ENCODE measurements at places on chromosomes 7 and 10.

DNA sequence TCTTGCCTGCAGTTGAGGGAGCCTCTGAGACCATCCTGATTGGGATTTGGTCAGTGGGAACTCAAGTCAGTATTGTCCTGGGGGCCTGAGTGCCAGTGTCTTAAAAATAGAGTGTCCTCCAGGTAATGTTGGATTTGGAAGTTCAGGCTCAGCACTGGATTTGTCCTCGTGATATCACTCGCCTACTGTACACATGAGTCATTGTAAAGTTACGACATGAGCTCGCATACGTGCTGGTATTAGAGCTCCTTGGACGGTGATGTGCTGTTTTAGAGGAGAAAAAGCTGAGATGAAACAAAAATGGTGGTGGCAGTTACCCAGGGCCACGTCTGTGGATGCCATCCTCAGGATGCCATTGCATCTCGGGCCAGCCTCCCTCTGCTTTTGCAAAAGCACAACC, 78.2 kb downstream of the MGMT start:
- H3K36me3 ChIP-seq, result no peaks in the 10 kb centered on the region
- no peaks in the 10 kb centered on the region for H3K27me3 ChIP-seq
- DNase-seq, result no peak

DNA sequence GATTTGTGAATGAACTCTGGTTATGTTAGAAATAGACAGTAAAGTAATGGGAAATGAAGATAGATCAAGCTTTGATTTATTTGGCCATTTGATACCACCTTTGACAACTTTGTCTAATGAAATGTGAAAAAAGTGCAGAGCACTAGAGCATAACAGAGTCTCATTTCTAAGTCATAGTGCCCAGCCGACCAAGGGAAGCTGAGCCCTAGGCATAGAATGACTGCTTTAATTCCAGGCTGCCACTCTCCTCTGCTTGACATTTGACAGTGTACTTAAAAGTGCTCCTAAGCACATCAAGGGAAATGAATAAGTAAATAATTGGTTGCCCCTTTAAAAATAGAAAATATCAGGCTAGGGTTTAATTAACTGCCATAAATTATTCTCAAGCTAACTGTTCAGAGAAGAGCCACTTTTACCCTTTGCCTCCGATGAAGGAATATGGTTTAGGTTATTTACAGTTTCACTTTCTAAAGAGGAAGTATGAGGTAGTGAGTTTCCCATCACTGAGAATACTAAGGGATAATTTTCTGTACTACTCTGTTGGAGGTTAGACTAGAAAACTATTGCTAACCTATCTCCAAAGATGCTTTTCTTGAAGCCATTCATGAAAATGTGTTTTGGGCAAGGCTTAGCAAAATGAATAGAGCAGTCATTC, 591.6 kb downstream of the REEP3 start:
- no peaks in the 10 kb centered on the region for H3K4me1 ChIP-seq
- no peaks in the 10 kb centered on the region for H3K36me3 ChIP-seq
- H3K27ac ChIP-seq, result no peak overlapping the region
- no peak for DNase-seq
- H3K4me3 ChIP-seq, result no peak overlapping the region

GRCh38 chr7:12056381-12056780, 154.7 kb upstream of the TMEM106B start:
- DNase-seq, result no peak
- no peaks in the 10 kb centered on the region for H3K27me3 ChIP-seq

- peak overlapping the region; percentile 96 for H3K27ac ChIP-seq
- no peak overlapping the region for H3K4me3 ChIP-seq
- peaks cover 94% of the 10 kb centered on the region for H3K4me1 ChIP-seq
These were observed 11.4 kb downstream of the ATG9B start for GRCh38 chr7:151012911-151013347.

- no peak for DNase-seq
- H3K27me3 ChIP-seq, result no peaks in the 10 kb centered on the region
- no peaks in the 10 kb centered on the region for H3K4me1 ChIP-seq
- no peaks in the 10 kb centered on the region for H3K36me3 ChIP-seq
- no peak overlapping the region for H3K27ac ChIP-seq
- H3K4me3 ChIP-seq, result no peak overlapping the region
These were observed 35.5 kb downstream of the SEMA3C start for GRCh38 chr7:80883154-80884025.

GRCh38 chr7:29130096-29130495, 16.2 kb downstream of the CPVL start:
- H3K27me3 ChIP-seq, result no peaks in the 10 kb centered on the region
- H3K4me1 ChIP-seq, result no peaks in the 10 kb centered on the region
- no peak overlapping the region for H3K27ac ChIP-seq
- H3K36me3 ChIP-seq, result no peaks in the 10 kb centered on the region
- H3K4me3 ChIP-seq, result no peak overlapping the region
- no peak for DNase-seq

GRCh38 chr10:121371836-121372235, 226.4 kb downstream of the FGFR2 start:
- no peaks in the 10 kb centered on the region for H3K27me3 ChIP-seq
- no peak overlapping the region for H3K27ac ChIP-seq

DNA sequence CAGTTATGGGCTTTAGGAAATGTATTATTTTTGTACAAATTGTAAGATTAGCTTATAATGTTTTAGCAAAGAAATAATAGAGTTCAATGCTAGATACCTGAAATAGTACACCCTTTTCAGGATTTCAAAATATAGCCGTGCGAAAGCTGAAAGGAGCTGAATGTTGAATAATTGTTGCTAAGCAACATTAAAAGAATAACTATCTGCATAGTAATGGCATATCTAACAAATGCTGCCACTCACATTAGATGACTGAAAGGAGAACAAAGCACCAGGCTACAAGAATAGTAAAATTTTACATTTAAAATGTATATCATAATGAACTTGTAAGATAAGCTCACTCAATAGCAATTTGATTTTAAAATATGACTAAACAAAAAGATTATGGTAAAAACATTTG, 82.5 kb downstream of the SDHAF3 start:
- peaks cover 2% of the 10 kb centered on the region for H3K27me3 ChIP-seq
- H3K36me3 ChIP-seq, result no peaks in the 10 kb centered on the region
- H3K27ac ChIP-seq, result no peak overlapping the region
- no peak for DNase-seq
- no peaks in the 10 kb centered on the region for H3K4me1 ChIP-seq
- H3K4me3 ChIP-seq, result no peak overlapping the region

GRCh38 chr10:126459878-126460481, 71.7 kb upstream of the ADAM12 start:
- H3K27ac ChIP-seq, result no peak overlapping the region
- no peaks in the 10 kb centered on the region for H3K36me3 ChIP-seq
- no peak overlapping the region for H3K4me3 ChIP-seq
- no peak for DNase-seq
- H3K4me1 ChIP-seq, result no peaks in the 10 kb centered on the region
- no peaks in the 10 kb centered on the region for H3K27me3 ChIP-seq

DNA sequence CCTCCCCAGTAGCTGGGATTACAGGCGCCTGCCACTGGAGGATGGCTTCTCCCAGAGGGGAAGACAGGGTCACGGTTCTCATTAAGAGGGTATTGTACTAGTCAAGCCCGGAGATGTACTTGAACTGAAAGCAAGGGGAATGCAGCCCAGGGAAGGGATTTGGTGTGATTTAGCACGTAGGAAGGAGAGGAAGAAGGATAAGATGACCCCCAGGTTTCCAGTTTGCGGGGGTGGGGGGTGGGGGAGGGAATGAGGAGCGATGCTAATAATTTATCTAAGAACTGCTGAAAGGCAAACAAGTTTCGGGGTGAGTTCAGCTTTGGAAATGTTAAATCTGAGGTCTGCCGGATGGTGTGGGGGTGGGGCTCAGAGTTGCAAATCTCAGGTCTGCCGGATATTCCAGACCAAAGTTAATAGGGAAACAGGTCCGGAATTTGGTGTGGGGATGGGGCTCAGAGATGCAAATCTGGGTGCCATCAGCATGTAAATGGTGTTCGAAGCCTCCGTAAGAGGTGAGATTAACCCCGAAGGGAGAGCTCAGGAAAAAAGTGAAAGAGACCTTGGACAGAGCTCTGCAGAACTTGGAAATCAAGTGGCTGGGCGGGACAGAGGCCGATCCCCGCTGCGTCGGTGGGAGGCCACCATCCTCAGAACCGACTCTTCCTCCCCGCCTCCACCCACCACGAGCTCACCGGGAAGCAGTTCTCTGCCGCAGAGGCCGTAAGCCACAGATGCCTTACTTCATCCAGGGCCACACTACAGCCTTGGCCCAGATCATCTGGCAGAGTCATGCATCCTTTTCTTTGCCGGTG, 1.6 kb upstream of the SEPHS1 start:
- no peaks in the 10 kb centered on the region for H3K36me3 ChIP-seq
- H3K27me3 ChIP-seq, result no peaks in the 10 kb centered on the region
- DNase-seq, result peak; percentile 18
- H3K4me1 ChIP-seq, result peaks cover 59% of the 10 kb centered on the region
- H3K27ac ChIP-seq, result peak overlapping the region; percentile 74

DNA sequence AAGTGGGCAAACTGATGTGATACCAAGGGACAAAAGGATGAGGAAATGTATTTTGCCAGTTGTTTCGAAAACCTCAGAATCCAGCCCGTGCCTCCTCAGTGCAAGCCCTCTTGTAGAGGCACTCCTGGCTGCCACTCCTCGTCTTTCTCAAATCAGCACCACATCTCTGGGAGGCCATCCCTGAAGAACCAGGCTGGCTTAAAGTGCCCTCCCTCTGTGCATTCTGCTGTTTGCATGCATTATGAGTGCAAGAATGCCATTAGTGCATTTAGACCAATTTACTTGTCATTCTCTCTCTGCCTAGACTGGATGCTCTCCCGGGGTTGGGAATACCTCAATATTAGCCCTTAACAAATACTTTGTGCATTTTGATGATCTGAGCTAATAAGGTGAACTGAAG, 19.9 kb upstream of the FAM180A start:
- no peaks in the 10 kb centered on the region for H3K36me3 ChIP-seq
- DNase-seq, result no peak
- no peak overlapping the region for H3K27ac ChIP-seq
- H3K4me3 ChIP-seq, result no peak overlapping the region
- H3K4me1 ChIP-seq, result no peaks in the 10 kb centered on the region

- DNase-seq, result no peak
- H3K4me3 ChIP-seq, result no peak overlapping the region
- no peak overlapping the region for H3K27ac ChIP-seq
- H3K36me3 ChIP-seq, result no peaks in the 10 kb centered on the region
- no peaks in the 10 kb centered on the region for H3K27me3 ChIP-seq
These were observed 20.9 kb upstream of the DNAJB12 start for GRCh38 chr10:72375585-72375984.

DNA sequence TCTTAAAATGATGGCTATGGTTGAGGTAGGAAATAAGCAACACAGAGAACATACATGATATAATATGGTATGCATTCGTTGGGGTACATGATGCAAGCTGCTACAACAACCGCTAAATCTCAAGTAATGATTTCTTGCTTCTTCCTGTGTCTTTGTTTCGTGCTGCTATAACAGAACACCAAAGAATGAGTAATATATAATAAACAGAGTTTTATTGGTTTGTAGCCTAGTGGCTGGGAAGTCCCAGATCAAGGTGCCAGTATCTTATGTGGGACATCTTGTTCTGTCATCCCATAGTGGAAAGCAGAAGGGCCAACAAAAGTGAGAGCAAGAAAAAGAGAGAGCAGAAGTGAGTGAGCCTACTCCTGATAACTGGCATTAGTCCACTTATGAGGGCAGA, 689.7 kb downstream of the SUGCT start:
- no peak overlapping the region for H3K27ac ChIP-seq
- H3K4me1 ChIP-seq, result no peaks in the 10 kb centered on the region
- no peak overlapping the region for H3K4me3 ChIP-seq
- H3K27me3 ChIP-seq, result no peaks in the 10 kb centered on the region
- no peaks in the 10 kb centered on the region for H3K36me3 ChIP-seq

GRCh38 chr10:35562427-35562826, 42.7 kb upstream of the GJD4 start:
- H3K4me3 ChIP-seq, result no peak overlapping the region
- peaks cover 29% of the 10 kb centered on the region for H3K36me3 ChIP-seq
- H3K27ac ChIP-seq, result no peak overlapping the region
- DNase-seq, result no peak

DNA sequence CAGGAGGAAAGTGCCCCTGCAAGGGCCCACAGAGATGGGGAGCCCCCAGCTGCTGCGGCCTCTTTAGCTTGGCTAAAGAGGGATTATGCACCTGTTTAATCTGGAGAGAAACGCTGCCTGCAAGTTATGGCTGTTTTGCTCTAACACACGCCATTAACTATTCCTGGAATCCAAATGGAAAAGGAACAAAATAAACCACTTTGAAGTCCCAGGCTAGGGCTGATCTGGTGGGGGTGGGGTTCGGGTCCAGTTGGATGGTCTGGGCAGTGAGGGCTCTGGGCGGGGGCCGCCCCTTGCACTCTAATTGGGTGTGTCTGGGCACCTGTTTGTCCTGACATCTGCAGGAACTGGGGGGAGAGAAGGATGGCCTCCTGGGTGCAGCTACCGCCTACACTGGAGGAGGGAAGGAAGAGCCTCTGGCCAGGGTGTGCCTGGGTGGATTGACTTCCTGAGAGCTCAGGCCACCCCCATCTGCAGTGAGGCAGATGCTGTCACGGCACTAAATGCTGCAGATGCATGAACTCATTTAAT, 300.6 kb downstream of the ZEB1 start:
- no peaks in the 10 kb centered on the region for H3K4me1 ChIP-seq
- H3K27ac ChIP-seq, result no peak overlapping the region
- H3K27me3 ChIP-seq, result no peaks in the 10 kb centered on the region
- H3K4me3 ChIP-seq, result no peak overlapping the region
- H3K36me3 ChIP-seq, result no peaks in the 10 kb centered on the region

- no peak overlapping the region for H3K27ac ChIP-seq
- H3K36me3 ChIP-seq, result no peaks in the 10 kb centered on the region
- H3K4me3 ChIP-seq, result no peak overlapping the region
- H3K27me3 ChIP-seq, result no peaks in the 10 kb centered on the region
These were observed 601.6 kb downstream of the PTPRN2 start for GRCh38 chr7:157986051-157986450.

DNA sequence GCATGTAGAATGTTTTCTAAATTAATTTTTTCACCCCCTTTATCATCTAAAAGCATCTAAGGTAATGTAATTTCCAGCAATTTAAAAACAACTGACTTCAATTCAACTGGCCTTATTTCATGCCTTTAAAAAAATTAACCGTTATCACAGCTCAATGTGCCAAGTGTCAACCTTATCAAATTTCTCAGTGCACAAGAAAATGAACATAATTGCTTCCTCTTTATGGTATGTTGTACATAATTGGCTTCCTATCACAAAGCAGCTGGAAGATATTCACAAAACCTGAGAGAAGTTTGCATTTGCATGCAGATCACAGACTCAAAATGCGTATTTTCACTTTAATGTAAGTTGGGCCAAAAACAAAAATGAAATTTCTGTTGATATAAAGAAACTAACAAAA, 966.4 kb downstream of the GRM8 start:
- no peaks in the 10 kb centered on the region for H3K4me1 ChIP-seq
- no peak overlapping the region for H3K27ac ChIP-seq
- no peaks in the 10 kb centered on the region for H3K27me3 ChIP-seq
- H3K36me3 ChIP-seq, result no peaks in the 10 kb centered on the region
- no peak overlapping the region for H3K4me3 ChIP-seq
- no peak for DNase-seq

GRCh38 chr7:127690337-127690736, 38.3 kb downstream of the SND1 start:
- no peak overlapping the region for H3K4me3 ChIP-seq
- no peaks in the 10 kb centered on the region for H3K27me3 ChIP-seq
- H3K4me1 ChIP-seq, result no peaks in the 10 kb centered on the region
- peaks cover 62% of the 10 kb centered on the region for H3K36me3 ChIP-seq
